ENCODE measurements at places on chromosomes 4 and X. TPM values are rescaled to one million over a fixed set of nuclear protein-coding genes. Genes with fewer than 3 reads are reported as not detected.

Gene NXF2
- not detected for polyA plus RNA-seq

Gene CCNB3
- polyA plus RNA-seq: 0.23 TPM

Gene LANCL3
- polyA plus RNA-seq: 0.04 TPM

GRCh38 chr4:14771504-14772175 is 230.6 kb upstream of the CPEB2 start:
- H3K4me1 ChIP-seq: no peaks in the 10 kb centered on the region
- H3K4me3 ChIP-seq: no peak overlapping the region
- no peak overlapping the region for H3K27ac ChIP-seq
- DNase-seq: no peak

- H3K27ac ChIP-seq: no peak overlapping the region
- H3K4me1 ChIP-seq: peaks cover 18% of the 10 kb centered on the region
- no peak overlapping the region for H3K4me3 ChIP-seq
- H3K36me3 ChIP-seq: no peaks in the 10 kb centered on the region
- no peak for DNase-seq
These were observed 68.5 kb downstream of the NPNT start for GRCh38 chr4:105963461-105964400.

DNA sequence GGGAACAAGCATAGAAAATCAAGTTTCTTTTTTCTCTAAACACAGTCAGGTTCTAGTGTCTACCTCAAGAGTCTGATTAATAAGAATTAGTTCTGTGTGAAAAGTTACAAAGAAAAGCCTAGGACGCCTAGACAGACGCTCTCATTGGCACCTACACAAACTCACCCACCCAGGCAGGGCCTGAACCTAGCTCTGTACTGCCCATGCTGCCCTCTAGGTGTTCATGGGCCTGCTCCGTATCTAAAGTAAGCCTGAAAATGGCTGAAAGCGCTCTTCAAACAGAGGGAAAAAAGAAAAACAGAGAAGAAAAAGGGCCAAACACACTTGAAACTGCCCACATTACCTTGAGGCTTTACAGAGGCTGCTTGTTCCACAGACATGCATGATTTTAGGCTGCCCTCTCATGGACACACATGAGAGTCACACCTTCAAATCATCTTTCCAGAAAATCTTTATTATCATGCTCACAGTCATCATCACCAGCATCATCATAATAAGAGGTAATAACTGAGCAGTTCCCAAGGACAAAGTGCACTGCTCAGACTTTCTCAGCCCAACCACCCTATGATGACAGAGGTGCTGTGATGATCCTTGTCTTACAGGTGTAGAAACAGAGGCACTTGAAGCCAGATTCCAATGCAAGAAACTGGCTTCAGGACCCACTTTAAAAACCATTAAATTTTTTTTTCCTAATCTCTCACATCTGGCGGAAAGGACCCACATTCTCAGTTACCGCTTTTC is 49.6 kb downstream of the MAP7D2 start:
- no peaks in the 10 kb centered on the region for H3K36me3 ChIP-seq
- H3K4me1 ChIP-seq: no peaks in the 10 kb centered on the region
- no peaks in the 10 kb centered on the region for H3K27me3 ChIP-seq
- H3K27ac ChIP-seq: no peak overlapping the region
- no peak for DNase-seq

DNA sequence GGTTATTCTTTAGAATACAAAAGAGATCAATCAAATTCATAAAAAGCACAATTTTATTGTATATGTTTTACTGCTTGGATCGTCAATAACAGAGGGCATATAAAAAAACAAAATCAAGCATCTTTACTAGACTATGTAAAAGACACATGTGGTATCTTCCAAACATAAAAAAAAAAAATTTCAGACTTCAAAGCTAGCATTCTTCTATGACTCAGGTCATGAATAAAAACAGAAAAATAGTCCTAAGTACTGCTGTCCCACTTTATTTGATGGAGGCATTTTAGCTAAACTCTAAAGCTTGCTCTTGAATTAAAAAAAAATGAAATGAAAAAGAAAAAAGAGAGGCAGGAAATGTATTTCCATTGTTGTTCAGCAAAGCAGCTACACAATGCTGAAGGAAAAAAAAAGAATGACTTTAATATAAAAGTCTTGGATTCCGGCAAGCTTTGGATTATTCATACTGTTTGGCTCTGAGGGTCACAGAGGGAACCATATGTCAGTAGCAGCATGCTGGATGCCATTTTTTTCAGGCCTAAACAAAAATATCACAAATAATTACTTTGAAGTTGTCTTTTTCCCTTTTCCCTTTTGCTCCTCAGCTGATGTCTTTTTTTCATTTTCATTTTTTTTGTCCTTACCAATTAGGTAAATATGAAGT is 249.1 kb upstream of the DIAPH2 start:
- no peak overlapping the region for H3K4me3 ChIP-seq
- no peak for DNase-seq
- H3K27ac ChIP-seq: no peak overlapping the region
- no peaks in the 10 kb centered on the region for H3K4me1 ChIP-seq
- H3K27me3 ChIP-seq: no peaks in the 10 kb centered on the region
- H3K36me3 ChIP-seq: no peaks in the 10 kb centered on the region

GRCh38 chr4:52822972-52823701 is 39.0 kb upstream of the RASL11B start:
- peaks cover 18% of the 10 kb centered on the region for H3K4me1 ChIP-seq
- no peaks in the 10 kb centered on the region for H3K27me3 ChIP-seq

DNA sequence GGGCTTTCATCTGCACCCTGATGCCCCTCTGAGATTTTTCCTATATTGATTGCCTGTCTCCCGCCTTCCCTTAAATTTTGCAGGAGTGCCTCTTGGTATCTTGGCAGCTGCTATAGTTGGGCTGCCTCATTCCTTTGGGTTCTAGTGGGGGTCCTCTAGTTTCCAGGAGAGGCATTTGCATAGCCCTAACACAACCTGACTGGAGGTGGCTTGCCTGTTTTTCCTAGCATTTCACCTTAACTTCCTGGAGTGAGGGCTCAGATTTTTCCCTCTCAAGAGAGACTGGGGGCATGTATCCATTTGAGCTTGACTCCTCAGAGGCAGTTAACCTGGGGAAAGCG is 46.0 kb downstream of the UGT2A3 start:
- DNase-seq: no peak
- H3K4me3 ChIP-seq: no peak overlapping the region
- no peak overlapping the region for H3K27ac ChIP-seq
- no peaks in the 10 kb centered on the region for H3K27me3 ChIP-seq

DNA sequence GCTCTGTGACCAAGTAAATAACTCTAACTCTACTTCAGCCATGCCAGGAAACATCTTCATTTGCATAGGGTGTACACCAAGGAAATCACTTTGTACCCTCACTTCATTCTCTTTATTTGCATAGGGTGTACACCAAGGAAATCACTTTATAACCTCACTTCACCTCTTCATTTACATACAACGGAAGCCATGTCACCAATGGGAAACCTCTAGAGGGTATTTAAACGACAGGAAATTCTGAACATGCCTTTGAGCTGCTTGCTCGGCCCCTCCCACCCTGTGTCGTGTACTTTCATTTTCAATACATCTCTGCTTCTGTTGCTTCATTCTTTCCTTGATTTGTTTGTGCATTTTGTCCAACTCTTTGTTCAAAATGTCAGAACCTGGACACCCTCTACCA is 848.1 kb upstream of the FRG1 start:
- no peaks in the 10 kb centered on the region for H3K4me1 ChIP-seq
- no peaks in the 10 kb centered on the region for H3K36me3 ChIP-seq
- H3K4me3 ChIP-seq: no peak overlapping the region
- no peaks in the 10 kb centered on the region for H3K27me3 ChIP-seq
- no peak for DNase-seq

DNA sequence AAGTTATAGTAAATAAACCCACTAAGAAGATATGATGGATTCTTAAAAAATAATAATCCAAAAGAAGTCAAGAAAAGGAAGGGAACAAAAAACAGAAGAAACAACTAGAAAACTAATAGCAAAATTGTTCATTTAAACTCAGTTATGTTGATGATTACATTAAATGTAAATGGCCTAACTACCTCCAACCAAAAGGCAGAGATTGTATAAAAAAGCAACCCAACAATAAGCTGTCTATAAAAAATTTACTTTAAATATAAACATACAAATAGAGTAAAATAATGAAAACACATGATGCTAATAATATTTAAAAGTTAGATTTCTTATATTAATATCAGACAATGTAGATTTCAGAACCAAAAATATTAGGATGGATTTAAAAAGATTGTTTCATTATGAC is 340.6 kb downstream of the CAMK2D start:
- no peaks in the 10 kb centered on the region for H3K36me3 ChIP-seq
- DNase-seq: no peak
- no peaks in the 10 kb centered on the region for H3K4me1 ChIP-seq
- no peaks in the 10 kb centered on the region for H3K27me3 ChIP-seq
- H3K4me3 ChIP-seq: no peak overlapping the region

- no peak for DNase-seq
- no peaks in the 10 kb centered on the region for H3K36me3 ChIP-seq
- H3K27ac ChIP-seq: no peak overlapping the region
- peaks cover 6% of the 10 kb centered on the region for H3K4me1 ChIP-seq
These were observed 30.8 kb upstream of the PGM2 start for GRCh38 chr4:37795581-37796195.

DNA sequence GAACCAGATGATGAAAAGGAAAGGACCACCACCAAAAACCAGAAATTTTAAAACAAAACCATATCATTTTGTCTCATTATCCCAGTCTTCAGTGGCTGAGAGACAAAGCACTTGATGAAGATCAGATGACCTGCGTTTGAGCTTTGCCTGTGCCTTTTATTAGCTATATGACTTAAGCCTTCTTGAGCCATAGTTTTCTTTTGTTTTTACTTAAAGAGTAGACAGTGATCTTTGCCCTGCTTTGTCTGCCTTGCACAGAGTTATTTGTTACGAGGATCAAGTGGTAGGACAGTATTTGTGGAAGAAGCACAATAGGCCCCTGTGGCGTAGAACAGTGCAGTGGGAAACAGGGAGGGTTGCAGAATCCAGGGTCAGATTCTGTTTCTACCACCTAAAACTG is 89.9 kb downstream of the SLC10A6 start:
- no peak overlapping the region for H3K27ac ChIP-seq
- no peaks in the 10 kb centered on the region for H3K4me1 ChIP-seq
- H3K27me3 ChIP-seq: no peaks in the 10 kb centered on the region
- H3K36me3 ChIP-seq: no peaks in the 10 kb centered on the region
- no peak overlapping the region for H3K4me3 ChIP-seq
- no peak for DNase-seq

GRCh38 chrX:110210417-110211139 is 107.3 kb downstream of the AMMECR1 start:
- H3K36me3 ChIP-seq: no peaks in the 10 kb centered on the region
- no peak for DNase-seq
- no peaks in the 10 kb centered on the region for H3K27me3 ChIP-seq
- no peak overlapping the region for H3K27ac ChIP-seq
- no peak overlapping the region for H3K4me3 ChIP-seq

- H3K4me3 ChIP-seq: no peak overlapping the region
- H3K4me1 ChIP-seq: no peaks in the 10 kb centered on the region
- no peaks in the 10 kb centered on the region for H3K36me3 ChIP-seq
These were observed 23.4 kb downstream of the SMS start for GRCh38 chrX:21963731-21964405.

- H3K4me3 ChIP-seq: no peak overlapping the region
- no peaks in the 10 kb centered on the region for H3K36me3 ChIP-seq
- H3K27ac ChIP-seq: peak overlapping the region; percentile 19
- no peak for DNase-seq
These were observed 10.7 kb downstream of the USP9X start for GRCh38 chrX:41095908-41096307.

GRCh38 chr4:128244379-128244778 is 43.2 kb downstream of the PGRMC2 start:
- no peaks in the 10 kb centered on the region for H3K27me3 ChIP-seq
- H3K36me3 ChIP-seq: no peaks in the 10 kb centered on the region
- H3K27ac ChIP-seq: no peak overlapping the region
- H3K4me3 ChIP-seq: no peak overlapping the region

DNA sequence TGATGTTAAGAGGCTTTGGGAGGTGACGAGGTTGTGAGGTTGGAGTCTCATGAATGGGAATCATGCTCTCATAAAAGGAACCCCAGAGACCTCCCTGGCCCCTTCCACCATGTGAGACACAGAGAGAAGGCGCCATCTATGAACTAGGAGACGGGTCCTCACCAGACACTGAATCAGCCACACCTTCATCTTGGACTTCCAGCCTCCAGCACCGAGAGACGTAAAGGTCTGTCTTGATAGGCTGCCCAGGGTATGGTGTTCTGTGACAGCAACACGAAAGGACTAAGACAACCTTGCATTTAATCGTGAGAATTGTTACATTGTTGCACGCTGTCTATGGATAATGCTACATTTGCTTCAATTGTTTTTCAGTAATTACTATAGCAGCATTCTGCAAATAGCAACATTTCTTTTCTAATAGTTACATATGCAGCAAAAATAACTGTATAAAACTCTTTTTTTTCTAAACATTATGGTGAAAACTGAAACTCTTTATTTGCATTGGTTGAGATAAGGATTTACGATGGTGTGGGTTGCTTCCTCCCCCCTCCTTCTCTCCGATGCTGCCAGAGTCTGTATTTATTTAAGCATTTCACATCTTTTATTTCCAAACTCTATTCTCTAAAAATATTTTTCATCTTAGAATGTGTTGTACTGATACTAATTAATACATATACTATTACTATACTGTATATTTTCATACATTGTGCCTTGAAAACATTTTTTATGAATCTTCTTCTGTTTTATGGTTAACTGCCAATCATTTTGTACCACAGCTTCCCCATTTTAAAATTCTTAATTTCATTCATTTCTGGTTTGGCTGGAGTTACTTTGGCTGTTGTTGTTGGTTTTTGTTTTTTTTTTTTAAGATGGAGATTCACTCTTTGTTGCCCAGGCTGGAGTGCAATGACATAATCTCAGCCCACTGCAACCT is 26.4 kb upstream of the AKAP17A start:
- H3K27me3 ChIP-seq: no peaks in the 10 kb centered on the region
- H3K36me3 ChIP-seq: no peaks in the 10 kb centered on the region
- DNase-seq: no peak
- H3K27ac ChIP-seq: no peak overlapping the region
- H3K4me3 ChIP-seq: no peak overlapping the region

DNA sequence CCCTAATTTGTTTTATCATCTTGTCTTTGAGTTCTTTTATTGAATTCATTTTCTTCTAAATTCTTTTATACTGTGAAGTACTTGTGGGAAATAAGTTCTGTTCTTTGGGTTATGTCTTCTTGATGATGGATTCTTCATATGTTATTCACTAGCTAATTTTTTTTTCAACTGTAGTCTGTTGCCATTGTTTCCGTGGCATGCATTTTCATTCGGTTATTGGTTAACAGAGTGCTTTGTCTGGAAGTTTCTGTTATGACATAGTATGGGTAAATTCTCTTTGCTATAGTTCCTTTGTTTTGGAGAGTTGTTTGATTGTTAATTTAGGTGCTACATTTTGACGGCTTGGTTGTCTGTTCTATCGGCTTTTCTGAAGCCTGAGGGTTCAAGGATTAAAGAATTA is 184.9 kb upstream of the AADAT start:
- no peaks in the 10 kb centered on the region for H3K36me3 ChIP-seq
- no peak for DNase-seq
- no peaks in the 10 kb centered on the region for H3K4me1 ChIP-seq
- no peak overlapping the region for H3K27ac ChIP-seq
- no peaks in the 10 kb centered on the region for H3K27me3 ChIP-seq
- no peak overlapping the region for H3K4me3 ChIP-seq
